ENCODE measurements at places on chromosomes 6 and 20. TPM values are rescaled to one million over a fixed set of nuclear protein-coding genes. Genes with fewer than 3 reads are reported as not detected.

Gene IL17F
- total RNA-seq: not detected

Gene DLK2
- total RNA-seq: 49.9 TPM

Gene MUC21
- not detected for total RNA-seq

Gene FOXC1
- total RNA-seq: 9.6 TPM

Gene PBOV1
- total RNA-seq: not detected

Gene HBS1L
- total RNA-seq: 98.7 TPM

Gene ZKSCAN8
- total RNA-seq: 24.2 TPM

Gene SGK2
- total RNA-seq: not detected

Gene SLC22A3
- total RNA-seq: 0.33 TPM

Data from mammary epithelial cell (primary cell).